Activated T-cell treated with anti-CD3 and anti-CD28 coated beads for 24 hours (primary cell): ENCODE measurements at places on chromosomes 16 and 17.

DNA sequence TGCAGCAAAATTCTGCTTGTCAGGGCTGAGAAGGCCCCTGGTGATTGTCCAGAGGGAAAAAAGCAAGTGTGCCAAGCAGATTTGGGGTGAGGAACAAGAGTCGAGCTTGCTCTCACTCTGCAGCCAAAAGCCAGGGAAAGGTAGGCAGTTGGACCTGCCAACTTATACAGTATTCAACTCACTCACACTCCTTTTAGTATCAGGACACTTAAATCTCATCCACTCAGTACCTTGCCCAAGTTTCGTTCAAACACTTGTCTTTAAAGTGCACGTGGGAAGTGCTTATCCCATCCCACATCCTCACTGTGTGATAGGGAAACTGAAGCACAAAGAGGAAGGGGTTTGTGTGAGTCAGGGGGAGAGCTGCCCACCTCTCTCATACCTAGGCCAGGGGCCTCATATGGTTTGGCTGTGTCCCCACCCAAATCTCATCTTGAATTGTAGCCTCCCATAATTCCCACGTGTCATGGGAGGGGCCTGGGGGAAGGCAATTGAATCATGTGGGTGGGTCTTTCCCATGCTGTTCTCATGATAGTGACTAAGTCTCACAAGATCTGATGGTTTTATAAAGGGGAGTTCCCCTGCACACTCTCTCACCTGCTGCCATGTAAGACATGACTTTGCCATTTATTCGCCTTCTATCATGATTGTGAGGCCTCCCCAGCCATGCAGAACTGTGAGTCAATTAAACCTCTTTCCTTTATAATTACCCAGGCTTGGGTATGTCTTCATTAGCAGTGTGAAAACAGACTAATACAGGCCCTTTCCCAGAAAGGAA, 25.6 kb upstream of the CES5A start:
- no peak for DNase-seq

- no peak for DNase-seq
These were observed 4.0 kb upstream of the PHOSPHO1 start for GRCh38 chr17:49234509-49235080.

GRCh38 chr17:2893422-2893914, 97.2 kb downstream of the RAP1GAP2 start:
- DNase-seq, result no peak

- no peak for DNase-seq
These were observed 17.9 kb upstream of the CD300E start for GRCh38 chr17:74641224-74641957.

DNA sequence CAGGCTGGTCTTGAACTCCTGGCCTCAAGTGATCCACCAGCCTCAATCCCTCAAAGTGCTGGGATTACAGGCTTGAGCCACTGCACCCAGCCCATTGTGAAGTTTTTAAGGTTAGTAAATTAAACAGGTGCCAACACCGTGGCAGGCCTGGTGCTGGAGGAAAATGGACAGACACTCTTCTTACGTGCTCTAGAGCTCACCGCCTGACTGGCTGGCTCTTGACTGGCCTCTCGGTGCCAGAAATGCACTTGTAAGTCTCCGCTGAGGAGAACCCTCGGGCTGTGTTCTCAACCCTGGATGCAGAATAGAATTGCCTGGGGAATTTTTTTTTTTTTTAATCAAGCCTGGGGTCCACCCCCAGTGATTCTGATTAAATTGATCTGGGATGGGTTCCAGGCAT, 10.3 kb upstream of the HAS3 start:
- no peak for DNase-seq

GRCh38 chr16:57807252-57807967, 5.1 kb upstream of the KIFC3 start:
- no peak for DNase-seq
